ENCODE measurements at places on chromosomes 3 and 15.
A peak's percentile ranks its signal among the peaks of the same experiment; 100 is the strongest.

GRCh38 chr15:78195735-78196201, 38.6 kb downstream of the ACSBG1 start:
- no peak for DNase-seq

DNA sequence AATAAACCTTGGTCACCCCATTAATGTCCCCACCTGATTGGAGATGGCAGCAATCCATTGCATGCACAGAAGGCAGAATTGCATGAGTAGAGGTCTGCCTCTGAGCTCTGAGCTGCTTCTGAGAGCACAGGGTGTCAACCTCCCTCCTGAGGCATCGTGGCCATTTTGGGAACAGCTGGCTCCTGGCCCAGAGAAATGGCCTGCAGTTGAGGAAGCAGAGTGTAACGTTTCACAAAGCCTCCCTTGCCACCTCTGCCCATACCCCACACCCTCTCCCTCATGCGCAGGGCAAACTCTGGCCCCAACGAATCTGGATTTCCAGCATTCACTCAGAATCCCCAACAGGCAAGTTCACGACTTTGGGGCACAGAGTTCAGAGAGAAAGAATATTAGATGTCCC, 198.9 kb downstream of the ADAMTS9 start:
- no peak for DNase-seq

GRCh38 chr3:143283432-143284128, 164.0 kb downstream of the CHST2 start:
- no peak for DNase-seq

DNA sequence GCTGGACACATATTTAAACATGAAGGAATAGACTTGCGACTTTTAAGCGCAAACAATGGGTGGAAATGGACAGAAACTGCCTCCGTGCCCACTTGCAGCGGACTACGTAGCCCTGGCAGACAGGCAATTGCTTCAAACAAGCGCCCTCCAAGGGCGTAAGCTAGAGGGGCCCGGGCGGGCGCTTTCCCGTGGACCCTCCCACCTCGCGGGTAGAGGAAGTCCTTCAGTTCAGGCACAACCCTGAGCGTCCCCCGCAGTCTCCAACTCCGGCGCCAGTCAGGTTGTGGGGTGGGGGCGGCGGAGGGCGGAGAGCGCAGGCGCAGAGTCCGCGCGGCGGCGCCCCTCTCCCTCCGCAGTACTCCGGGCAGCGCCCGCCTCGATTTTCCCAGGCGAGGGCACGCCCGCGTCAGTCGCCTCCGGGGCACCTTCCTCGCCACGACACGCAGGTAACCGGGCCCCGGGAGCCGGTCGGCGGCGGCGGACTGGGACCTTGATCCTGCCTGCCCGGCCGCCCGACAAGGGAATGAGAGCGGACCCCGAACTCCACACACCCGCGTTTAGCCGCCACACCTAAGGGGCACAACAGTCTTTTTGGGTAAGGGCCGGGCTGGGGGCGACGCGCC, at the start of gene SLC35G2:
TSS of gene SLC35G2 (plus strand) at position 358 of the 623 bp plus-strand sequence. CDS start 35,335 bp downstream, outside the sequence.
- peak; percentile 39 for DNase-seq

DNA sequence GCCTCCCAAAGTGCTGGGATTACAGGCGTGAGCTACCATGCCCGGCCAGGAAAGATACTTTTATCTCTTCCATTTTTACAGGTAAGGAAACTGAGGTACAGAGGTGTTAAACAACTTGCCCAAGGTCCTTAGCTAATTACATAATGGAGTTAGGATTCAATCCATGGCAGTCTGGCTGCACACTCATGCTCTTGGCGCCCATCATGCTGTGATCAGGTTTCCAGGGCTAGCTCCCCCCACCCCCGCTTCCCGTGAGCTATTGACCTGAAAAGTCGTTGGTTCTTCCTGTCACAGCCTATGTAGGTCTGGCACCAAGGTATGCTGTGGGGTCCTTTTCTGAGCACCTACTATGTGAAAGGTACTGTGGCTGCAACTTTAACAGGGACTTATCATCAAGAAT, 55.9 kb upstream of the LARS2 start:
- no peak for DNase-seq

DNA sequence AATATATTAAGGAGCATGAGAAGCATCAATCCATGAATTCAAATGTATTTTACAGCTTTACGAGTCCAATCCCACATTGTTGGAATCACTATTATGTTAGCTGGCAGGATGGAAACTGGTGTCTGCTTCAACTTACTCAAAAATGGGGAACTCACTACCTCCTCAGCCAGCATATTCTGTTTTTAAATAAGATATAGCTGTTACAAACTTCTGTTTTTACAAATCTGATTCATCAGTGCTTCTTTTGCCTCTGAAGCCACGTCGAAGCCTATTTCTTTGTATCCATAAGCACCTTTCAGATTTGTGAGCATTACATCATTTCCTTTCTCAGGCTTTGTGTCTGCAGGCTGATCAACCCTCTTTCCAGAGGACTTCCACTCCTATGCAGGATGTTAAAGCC, 105.9 kb downstream of the TPRG1 start:
- no peak for DNase-seq

GRCh38 chr3:42902257-42902656, 3.7 kb upstream of the ZNF662 start:
- no peak for DNase-seq

- no peak for DNase-seq
Observed at GRCh38 chr3:59771768-59772181, 722.0 kb upstream of the CFAP20DC start.

Measured in tibial artery (tissue), 4 donors.